MCF 10A (cell line): ENCODE measurements at places on chromosomes 4 and X. TPM values are rescaled to one million over a fixed set of nuclear protein-coding genes. Genes with fewer than 3 reads are reported as not detected.

DNA sequence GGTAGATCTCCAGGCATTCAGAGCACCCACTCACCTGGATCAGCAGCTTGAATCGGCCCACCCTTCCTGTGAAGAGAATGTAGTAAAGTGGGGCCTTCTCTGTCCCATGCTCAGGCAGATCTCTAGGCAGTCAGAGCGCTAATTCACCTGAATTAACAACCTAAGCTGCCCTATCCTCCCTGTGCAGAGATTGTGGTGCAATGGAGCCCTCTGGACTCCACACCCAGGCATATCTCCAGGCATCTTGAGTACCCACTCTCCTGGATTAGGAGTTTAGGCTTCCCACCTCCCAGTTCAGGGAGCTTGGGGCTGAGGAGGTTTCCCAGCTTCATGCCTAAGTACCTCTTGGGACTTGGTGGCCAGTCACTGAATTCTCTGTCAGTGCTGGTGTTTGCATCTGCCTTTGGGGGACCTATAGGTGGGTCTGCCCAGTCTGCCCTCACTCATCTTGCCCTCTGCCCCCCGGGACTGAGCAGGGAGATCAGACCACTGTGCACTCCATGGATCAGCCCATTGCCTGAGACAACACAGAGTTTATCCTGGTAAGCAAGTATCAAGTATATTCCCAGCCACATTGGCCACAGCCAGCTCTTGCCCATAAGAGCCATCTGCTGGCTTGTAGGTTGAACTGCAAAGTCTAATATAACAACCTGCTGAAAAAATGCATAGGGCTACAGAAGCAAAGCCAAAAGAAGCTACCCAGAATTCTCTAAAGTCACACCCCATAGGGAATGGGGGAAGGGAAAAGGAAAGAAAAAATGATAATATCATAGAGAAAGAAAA lies 372.9 kb downstream of the KLHL13 start:
- H3K4me3 ChIP-seq, result no peak overlapping the region
- H3K4me1 ChIP-seq, result no peaks in the 10 kb centered on the region
- DNase-seq, result peak; percentile 30
- H3K27me3 ChIP-seq, result no peaks in the 10 kb centered on the region
- H3K36me3 ChIP-seq, result no peaks in the 10 kb centered on the region

Gene PAGE5
- total RNA-seq, result not detected in 2 replicates

GRCh38 chr4:96317891-96318290 lies 478.0 kb downstream of the PDHA2 start:
- H3K4me3 ChIP-seq, result no peak overlapping the region
- H3K27ac ChIP-seq, result no peak overlapping the region
- no peaks in the 10 kb centered on the region for H3K36me3 ChIP-seq
- no peak for DNase-seq

GRCh38 chr4:39427520-39428114 lies 20.9 kb downstream of the KLB start:
- H3K27ac ChIP-seq, result no peak overlapping the region
- no peaks in the 10 kb centered on the region for H3K36me3 ChIP-seq
- no peaks in the 10 kb centered on the region for H3K4me1 ChIP-seq

- peaks cover 23% of the 10 kb centered on the region for H3K4me1 ChIP-seq
- no peak for DNase-seq
- H3K36me3 ChIP-seq, result no peaks in the 10 kb centered on the region
- H3K27ac ChIP-seq, result no peak overlapping the region
- H3K4me3 ChIP-seq, result no peak overlapping the region
- no peaks in the 10 kb centered on the region for H3K27me3 ChIP-seq
Observed at GRCh38 chr4:172992648-172993378, 175.8 kb upstream of the GALNT7 start.

Gene BRCC3
- 21.1 and 22.9 TPM in 2 replicates for total RNA-seq

DNA sequence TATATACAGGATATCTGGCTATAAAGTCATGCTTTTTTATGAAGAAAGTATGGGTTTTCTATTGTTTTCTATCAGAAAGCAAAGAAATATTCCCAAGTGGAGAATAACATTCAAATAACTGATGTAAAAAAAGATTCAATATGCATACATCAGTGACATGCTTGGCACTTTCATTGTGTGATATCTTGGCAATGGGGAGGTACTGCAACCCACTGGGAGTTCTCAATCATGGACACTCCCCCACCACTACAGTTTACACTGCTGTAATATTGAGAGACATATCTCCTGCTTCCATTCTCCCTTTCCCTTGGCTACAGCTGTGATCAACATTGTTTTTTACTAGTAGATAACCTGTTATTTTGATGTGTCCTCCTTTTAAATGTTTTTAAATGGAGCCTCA lies 257.8 kb downstream of the CAMK2D start:
- no peaks in the 10 kb centered on the region for H3K27me3 ChIP-seq
- peaks cover 18% of the 10 kb centered on the region for H3K36me3 ChIP-seq
- DNase-seq, result no peak
- H3K4me1 ChIP-seq, result peaks cover 15% of the 10 kb centered on the region
- no peak overlapping the region for H3K27ac ChIP-seq

DNA sequence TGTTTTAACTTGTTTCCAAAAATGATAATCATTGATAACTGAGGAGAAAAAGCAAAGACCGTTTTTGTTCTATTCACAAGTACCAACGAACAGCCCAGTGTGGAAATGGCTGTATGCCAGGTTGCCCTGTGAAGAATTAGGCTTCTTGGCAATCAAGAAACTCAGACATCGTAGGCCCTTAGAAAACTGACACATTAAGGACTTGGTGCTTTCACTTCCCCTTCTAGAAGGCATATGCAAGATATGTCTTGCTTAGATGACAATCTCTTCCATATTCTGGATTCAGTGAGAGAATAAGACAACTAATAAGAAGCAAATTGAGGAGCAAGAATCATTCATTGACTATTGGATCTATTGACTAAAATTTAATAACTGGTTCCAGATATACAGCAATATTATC lies 56.6 kb downstream of the ANAPC10 start:
- H3K27me3 ChIP-seq, result no peaks in the 10 kb centered on the region
- H3K4me3 ChIP-seq, result no peak overlapping the region
- no peak for DNase-seq
- no peak overlapping the region for H3K27ac ChIP-seq
- no peaks in the 10 kb centered on the region for H3K4me1 ChIP-seq

DNA sequence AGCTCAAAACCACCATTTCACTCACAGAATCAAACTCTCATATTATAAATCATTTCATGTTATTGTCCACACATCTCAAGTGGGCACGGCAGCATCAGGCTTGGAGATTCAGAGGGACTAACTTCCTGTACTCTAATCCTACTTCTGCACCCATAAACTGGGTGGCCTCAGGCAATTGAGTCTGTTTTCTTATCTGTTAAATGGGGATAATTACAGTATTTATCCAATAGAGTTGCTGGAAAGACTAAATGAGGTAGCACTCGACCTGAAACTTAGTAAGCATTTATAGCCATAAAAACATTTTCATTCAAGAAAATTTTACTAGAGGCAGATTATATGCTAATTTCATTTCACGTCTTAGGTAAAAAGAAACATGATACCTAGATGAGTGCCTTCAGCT lies 13.0 kb downstream of the TBC1D1 start:
- DNase-seq, result no peak
- H3K4me1 ChIP-seq, result peaks cover 6% of the 10 kb centered on the region
- H3K36me3 ChIP-seq, result no peaks in the 10 kb centered on the region
- H3K27ac ChIP-seq, result no peak overlapping the region
- no peak overlapping the region for H3K4me3 ChIP-seq

Gene CNOT6L
- 45.8 and 47.3 TPM in 2 replicates for total RNA-seq

DNA sequence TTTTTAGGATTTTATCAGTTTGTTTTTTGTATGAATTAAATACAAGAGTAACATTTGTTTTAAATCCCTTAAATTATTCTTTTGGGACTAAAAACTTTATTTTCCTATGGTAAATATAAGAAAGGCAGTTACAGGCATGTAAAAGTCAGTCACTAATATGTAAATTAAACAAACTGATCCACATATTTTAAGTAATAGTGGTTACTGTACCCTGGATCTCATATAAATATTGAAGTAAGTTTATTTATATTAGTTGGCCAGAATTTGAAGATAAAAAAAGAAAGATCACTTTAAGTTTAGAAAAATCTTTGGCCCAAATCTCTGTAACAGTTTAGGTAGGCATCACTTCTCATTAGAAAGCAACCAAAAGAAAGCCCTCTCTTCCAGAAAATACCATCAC lies 45.8 kb downstream of the LDB2 start:
- DNase-seq, result no peak
- H3K36me3 ChIP-seq, result no peaks in the 10 kb centered on the region
- no peak overlapping the region for H3K27ac ChIP-seq

DNA sequence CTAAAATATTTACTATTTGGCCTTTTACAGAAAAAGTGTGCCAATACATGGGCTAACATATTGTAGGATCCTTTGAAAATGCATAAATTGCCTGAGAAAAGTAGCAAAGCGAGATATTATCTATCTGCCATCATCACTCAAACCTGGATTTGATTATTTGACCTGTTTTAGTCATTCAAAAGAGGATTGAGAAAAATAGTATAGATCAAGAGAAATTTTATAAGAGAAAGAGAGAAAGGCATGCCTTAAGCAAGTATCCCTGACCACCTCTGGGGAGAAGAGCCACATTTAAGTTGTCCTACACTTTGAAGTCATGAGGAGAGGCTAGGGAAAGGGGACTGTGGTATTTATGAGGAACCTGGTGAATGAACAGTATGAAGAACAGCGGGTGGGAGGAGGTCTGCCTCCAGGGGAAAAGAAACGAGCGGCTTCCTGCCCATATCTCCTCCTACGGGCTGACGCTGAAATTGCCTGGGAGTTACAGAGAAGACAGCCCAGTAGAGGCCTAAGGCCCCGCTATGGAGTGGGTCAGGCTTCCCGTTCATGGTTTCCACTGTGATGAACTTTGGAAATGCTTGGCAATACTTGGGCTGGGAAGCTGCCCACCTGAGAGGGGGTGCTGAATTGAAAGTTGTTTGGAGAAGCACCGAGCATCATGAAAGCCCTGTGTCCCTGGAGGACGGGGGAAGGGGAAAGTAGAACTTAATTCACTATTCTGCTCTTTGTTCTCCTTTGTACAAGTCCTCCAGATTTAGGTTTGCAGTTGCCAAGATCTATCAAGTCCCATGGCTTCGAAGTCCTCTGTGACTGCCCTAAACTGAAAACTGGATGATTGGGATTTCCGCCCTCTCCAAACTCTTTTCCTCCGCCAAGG lies 106.9 kb upstream of the ACSL4 start:
- H3K36me3 ChIP-seq, result no peaks in the 10 kb centered on the region
- no peak overlapping the region for H3K27ac ChIP-seq

Gene MAGEC1
- total RNA-seq, result not detected in 2 replicates

DNA sequence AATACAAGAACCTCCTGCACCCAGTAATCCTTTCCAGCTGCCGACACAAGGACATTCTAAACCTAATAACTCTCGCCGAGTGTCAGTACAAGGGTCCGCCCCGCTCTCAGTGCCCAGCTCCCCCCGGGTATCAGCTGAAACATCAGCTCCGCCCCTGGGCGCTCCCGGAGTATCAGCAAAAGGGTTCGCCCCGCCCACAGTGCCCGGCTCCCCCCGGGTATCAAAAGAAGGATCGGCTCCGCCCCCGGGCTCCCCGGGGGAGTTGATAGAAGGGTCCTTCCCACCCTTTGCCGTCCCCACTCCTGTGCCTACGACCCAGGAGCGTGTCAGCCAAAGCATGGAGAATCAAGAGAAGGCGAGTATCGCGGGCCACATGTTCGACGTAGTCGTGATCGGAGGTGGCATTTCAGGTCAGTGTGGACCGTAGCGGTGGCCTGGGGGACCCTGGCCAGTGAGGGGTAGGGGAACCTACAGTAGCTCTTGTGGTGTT lies at the start of gene MAOA:
TSS of gene MAOA (plus strand) at position 295 of the 490 bp plus-strand sequence. CDS start at position 338, 43 bp downstream.
- H3K36me3 ChIP-seq, result peaks cover 13% of the 10 kb centered on the region
- DNase-seq, result peak; percentile 73
- peak within 1 kb of the TSS; percentile 100 for H3K27ac ChIP-seq
- no peaks in the 10 kb centered on the region for H3K4me1 ChIP-seq

GRCh38 chr4:1521821-1522361 lies 115.6 kb upstream of the NKX1-1 start:
- H3K27me3 ChIP-seq, result peaks cover 53% of the 10 kb centered on the region
- no peak for DNase-seq
- peaks cover 6% of the 10 kb centered on the region for H3K4me1 ChIP-seq
- no peak overlapping the region for H3K27ac ChIP-seq
- no peaks in the 10 kb centered on the region for H3K36me3 ChIP-seq

Gene SMARCA1
- 1.7 and 2.0 TPM in 2 replicates for total RNA-seq

DNA sequence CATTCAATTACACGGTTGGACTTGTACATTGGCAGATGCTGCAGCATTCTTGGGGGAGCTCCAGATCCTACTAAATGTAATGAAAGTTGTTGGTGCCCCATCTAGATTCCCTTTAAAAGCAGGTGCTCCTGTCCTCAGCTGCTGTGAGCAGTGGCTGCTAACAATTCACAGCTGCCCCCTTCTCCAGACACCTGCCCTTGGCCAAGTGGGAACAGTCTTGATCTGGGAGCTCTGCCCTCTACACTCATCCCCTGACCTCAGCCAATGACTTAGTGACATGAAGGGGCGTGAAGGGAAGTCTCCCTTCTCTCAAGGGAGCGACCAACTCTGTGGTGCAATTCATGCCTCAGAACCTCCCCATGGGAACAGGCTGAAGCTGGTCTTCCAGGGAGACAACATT lies 125.7 kb downstream of the EIF4E start:
- H3K27me3 ChIP-seq, result no peaks in the 10 kb centered on the region
- no peak overlapping the region for H3K4me3 ChIP-seq
- no peak for DNase-seq
- no peaks in the 10 kb centered on the region for H3K36me3 ChIP-seq
- no peak overlapping the region for H3K27ac ChIP-seq

- DNase-seq, result peak; percentile 65
- no peak overlapping the region for H3K4me3 ChIP-seq
- no peaks in the 10 kb centered on the region for H3K27me3 ChIP-seq
- peaks cover 12% of the 10 kb centered on the region for H3K4me1 ChIP-seq
- H3K36me3 ChIP-seq, result peaks cover 4% of the 10 kb centered on the region
- no peak overlapping the region for H3K27ac ChIP-seq
Observed at GRCh38 chr4:32775049-32775448, 2054.9 kb downstream of the PCDH7 start.

Gene F8A2
- not detected in 2 replicates for total RNA-seq

DNA sequence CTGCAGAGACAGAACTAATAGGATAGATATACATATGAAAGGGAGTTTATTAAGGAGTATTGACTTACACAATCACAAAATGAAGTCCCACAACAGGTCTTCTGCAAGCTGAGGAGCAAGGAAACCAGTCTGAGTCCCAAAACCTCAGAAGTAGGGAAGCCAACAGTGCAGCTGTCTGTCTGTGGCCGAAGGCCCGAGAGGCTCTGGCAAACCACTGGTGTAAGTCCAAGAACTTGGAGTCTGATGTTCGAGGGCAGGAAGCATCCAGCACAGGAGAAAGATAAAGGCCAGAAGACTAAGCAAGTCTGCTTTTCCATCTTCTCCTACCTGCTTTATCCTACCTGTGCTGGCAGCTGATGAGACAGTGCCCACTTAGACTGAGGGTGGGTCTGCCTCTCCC lies 89.6 kb downstream of the MXRA5 start:
- H3K36me3 ChIP-seq, result no peaks in the 10 kb centered on the region
- H3K4me3 ChIP-seq, result no peak overlapping the region
- peaks cover 7% of the 10 kb centered on the region for H3K27me3 ChIP-seq
- peaks cover 5% of the 10 kb centered on the region for H3K4me1 ChIP-seq

GRCh38 chr4:155982736-155983385 lies 29.2 kb upstream of the CTSO start:
- no peak overlapping the region for H3K4me3 ChIP-seq
- no peaks in the 10 kb centered on the region for H3K27me3 ChIP-seq
- no peak overlapping the region for H3K27ac ChIP-seq
- no peak for DNase-seq
- H3K4me1 ChIP-seq, result no peaks in the 10 kb centered on the region
